ENCODE measurements at places on chromosomes 7 and 10.

DNA sequence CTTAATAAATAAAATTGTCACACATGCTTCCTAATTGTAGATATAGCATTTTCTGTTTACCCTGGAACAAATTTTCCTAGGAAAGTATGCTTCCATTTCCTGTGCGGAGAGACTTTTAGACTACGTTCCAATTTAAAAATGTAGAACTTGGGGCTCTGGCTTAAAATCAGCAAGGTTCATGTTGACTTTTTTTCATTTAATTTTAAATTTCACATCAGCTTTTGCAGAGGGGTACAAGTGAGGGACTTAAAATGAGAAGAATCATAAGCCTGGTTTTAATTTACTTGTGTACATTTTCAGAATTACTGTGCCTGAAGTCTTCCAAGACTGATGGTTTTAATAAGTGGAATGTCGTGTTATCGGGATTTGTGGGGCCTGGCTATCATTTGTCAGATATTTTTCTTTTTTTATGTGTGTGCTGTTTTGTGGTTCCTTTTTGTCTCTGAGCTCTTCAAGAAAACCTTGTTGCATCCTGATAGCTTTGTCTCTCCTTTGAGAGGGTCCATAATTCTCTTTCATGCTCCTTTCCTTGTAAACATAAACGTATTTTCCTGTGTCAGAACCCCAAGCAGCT lies 8.8 kb upstream of the ATRNL1 start:
- no peak for DNase-seq

GRCh38 chr10:25627606-25628005 lies 306.4 kb upstream of the MYO3A start:
- no peak for DNase-seq

DNA sequence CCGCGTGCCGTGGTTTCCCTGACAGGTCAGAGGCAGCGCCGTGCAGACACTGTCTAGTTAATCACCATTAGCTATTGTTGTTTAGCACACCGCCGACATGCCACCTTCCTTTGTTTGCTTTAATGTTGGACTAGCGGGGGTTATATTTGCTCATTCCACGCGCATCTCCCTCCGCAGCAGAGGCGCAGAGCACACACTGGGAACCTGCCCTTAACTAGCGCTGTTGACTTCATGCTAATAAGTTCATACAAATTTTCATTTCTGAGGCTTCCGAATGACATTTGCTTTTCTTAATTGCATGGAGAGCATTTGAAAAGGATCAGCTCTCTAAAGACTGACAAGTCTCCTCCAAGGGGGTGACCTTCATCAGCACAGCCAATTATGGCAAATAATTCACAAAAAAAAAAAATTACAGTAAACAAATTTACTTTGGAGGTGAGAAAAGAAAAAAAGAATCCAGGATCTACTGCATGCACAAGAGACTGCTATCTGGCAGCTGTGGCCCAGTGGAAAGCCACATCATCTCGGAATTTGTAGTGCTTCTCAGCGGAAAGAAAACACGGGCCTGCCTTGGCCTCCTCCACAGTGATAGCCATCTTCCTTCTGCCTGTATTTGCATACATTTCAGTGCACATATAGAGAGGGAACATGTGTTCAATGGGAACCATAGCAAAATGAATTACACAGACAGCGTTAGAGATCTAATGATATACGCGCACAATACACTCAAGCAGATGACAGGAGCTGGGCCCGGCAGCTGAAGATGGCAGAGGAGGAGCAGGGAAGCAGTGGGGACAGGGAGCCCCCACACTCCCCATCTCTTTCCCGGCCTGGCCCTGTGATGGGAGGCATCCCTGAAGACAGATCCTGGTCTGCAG lies 94.2 kb downstream of the EBF3 start:
- DNase-seq, result no peak

DNA sequence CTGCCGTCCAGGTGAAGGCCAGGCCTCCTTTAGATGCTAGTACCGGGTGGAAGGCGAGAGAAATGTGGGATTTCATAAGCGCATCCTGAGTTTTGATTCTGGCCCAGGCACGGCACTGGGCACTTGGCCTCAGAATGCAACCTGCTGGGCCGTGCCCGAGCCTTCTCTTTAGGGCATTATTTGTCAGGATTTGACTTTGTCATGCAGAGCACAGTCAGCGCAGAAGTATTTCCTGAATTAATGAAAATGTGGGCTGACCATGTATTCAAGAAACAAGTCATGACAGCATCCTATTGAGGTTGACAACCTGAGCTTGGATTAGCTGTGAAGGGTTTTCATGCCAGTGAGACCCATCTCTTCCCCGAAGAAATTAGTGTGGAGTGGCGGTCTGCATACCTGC lies 34.4 kb downstream of the RCC1L start:
- DNase-seq, result no peak

DNA sequence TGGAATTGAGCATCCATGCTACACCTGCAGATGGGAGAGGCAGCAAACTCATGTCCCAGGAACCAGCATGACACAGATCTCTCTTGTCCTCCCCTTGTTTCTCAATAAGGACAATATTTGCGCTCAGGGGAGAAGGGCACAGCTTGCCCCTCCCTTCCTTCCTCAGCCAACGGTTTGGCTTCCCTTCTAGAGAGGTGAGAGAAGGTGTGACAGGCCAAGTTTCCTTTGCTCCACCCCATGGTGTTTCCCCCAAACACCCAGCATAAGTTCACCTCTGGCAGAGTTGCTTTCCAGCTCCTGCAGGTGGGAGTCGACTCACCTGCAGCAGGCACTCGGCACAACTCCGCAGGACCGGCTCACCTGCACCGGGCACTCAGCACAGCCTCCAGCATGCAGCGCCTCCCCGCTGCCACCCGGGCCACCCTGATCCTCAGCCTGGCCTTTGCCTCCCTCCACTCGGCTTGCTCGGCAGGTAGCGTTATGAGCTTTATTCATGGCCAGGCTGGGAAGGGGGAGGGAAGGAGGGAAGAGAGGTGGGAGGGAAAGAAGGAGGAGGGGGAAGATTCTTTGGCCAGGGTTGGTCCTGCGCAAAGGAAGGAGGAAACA lies at the start of the genes ATP6V0A4 and TMEM213:
TSS of gene ATP6V0A4 (minus strand) at position 482 of the 606 bp plus-strand sequence. CDS start 26,949 bp downstream, outside the sequence.
TSS of gene TMEM213 (plus strand) at position 280 of the 606 bp plus-strand sequence. CDS start at position 391, 111 bp downstream.
- DNase-seq, result no peak

DNA sequence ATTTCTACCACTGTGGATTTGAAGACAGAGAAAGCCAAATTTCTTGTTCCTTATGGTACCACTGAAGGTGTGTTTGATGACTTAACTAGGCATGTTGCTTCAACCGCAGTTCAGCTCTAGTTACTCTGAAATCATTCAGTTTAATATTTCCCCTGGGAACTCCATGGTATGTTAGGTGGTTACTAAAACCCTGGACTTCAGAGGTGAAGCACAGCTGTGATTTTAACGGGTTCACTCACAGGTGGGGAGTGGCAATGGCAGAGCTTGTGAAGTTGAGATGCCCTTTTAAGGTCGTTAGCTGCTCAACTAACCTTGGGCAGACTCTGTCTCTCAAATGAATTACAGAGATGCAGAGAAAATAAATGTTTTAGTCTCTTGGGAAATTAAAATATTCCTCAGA lies 163.6 kb upstream of the PHYHIPL start:
- no peak for DNase-seq

DNA sequence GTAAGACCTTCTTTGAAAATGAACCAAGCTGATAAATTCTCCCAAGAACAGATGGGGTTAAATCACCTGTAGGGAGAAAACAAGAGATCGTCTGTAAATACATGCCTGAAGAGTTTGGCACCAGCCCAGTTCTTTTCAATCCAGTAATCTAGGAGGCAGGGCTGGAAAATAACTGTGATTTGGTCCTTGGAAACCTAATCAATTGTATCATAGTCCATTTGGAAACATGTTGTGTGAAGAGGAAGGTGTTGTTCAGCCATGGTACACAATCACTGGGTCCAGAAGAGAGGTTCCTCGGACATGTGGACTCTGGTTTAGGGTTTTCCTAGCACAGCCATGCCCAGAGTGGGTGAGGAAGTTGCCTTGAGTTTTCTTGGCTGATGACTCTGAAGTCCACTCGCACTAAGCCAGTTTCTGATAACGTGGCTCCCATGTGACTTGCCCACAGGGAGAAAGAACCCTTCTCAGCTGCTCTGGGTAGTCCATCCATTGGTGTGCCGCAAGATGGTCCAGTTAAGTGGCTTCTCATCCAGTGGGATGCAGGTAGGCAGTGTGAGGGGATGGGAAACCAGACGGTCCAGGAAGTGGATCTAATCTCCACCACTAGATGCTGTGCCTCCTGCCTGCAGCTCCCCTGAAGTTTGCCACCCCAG lies 5.1 kb downstream of the BLNK start:
- DNase-seq, result no peak

GRCh38 chr7:27192546-27193334 lies 7.2 kb downstream of the HOXA13 start:
- DNase-seq, result no peak

- DNase-seq, result no peak
These were observed 55.6 kb upstream of the BET1 start for GRCh38 chr7:94059746-94060145.

- DNase-seq, result no peak
These were observed 27.1 kb downstream of the DAGLB start for GRCh38 chr7:6420680-6421079.

- no peak for DNase-seq
These were observed 59.2 kb downstream of the WIPF3 start for GRCh38 chr7:29865526-29865925.

DNA sequence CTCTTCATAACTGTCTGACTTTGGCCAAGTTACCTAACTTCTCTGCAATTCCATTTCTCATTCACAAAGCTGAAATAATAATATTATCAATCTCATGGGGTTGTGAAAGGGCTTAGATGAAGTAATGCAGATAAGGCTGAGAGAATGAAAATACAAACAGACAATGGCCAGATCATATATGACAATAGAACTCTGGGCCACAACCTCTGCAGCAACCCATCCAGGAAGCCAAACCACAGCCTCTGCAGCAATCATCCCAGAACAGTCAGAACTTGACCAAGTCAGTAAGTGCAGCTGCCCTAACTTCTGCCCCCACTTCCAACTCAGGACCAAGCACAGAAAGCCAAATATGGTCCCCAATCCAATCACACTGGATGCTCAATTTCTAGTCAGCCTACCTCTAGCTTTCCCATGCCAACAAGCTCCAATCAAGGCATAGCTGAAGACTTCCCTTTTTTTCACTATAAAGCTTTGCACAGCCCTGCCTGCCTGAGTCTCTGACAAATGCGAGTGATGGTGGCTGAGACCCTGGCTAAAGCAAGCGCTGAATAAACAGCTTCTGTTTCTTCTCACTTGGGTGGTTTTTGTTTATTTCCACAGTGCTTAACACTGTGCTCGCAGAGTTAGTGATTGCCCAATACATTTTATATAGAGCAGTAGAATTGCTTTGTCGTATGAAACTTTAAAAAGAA lies 34.8 kb upstream of the TNPO3 start:
- DNase-seq, result no peak

GRCh38 chr10:43244783-43245182 lies 22.1 kb downstream of the RASGEF1A start:
- DNase-seq, result no peak

DNA sequence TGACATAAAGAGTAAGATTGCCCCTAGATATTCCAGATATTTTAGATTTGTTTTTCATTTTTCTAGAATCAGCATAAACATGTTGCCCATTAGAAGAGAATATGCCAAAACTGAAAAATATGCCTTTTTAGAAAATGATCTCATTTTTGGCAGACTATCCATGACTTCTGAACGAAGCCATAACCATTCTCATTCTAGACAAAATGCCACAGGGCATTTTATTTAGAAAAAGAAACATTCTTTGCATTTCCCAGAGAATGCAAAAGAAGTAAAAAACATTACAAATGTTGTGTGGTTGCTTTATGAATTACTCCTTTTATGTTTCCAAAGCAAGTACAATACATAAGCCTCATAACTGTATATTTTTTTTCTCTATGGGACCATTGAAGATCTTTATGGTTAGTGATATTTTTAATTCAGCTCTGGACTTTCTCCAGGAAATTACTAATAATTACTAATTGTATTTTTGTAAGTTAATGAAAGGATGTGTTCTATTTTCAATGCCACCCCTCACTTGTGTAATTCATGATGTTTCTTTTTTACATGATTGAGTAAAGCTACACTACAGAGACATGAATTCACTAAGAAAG lies 109.6 kb upstream of the SEM1 start:
- no peak for DNase-seq

DNA sequence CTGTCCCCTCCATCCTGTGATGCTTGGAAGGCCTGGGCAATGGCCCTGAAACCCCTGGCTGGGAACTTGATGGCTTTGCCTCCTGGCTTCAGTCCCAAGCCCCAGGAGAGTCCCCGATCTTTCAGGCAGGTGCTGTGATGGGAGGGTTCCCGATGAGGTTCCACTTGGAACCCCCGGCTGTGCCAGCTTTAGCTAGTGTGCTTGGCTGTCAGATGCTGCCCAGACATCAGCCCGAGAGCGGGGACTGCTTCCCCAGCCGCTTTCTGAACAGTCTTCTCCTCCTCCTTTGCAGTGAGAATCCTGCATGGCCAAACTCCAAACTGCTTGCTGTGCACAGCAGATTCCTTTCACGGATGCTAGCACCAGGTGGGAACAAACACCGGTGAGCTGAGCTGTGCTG lies 58.1 kb downstream of the PKD1L1 start:
- no peak for DNase-seq

DNA sequence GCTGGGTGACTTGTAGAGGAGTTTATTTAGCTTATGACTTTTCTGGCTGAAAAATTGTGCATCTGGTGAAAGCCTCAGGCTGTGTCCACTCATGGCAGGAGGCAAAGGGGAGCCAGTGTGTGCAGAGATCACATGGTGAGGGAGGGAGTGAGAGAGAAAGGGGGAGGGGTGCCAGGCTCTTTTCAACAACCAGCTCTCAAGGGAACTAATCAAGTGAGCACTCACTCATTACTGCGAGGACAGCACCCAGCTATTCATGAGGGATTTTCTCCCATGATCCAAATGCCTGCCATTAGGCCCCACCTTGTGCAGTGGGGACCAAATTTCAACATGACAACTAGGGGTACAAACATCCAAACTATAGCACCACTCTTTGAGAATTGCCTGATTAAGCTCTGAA lies 590.2 kb downstream of the MAGI2 start:
- DNase-seq, result no peak

- DNase-seq, result no peak
These were observed 448.2 kb upstream of the FOXK1 start for GRCh38 chr7:4233621-4234497.

DNA sequence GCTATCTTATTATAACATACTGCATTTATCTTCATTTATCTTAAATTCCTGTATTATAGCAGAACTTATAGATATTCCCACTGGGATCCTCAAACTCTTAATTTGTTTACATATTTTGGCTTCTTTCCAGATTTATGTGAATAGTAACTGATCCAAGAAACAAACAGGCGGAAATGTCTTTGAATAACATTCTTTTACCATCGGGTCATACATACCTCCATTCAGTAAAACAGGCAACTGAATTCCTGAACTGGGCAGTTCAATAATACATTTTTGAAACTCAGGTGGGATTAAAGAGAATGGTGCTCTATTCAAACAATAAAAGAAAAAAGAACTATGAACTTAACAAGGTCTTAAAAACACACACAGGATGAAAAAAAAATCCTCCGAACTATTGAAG lies 337.4 kb downstream of the CRPPA start:
- DNase-seq, result no peak

All from activated CD4-positive, alpha-beta T cell treated with anti-CD3 and anti-CD28 coated beads, Interleukin-2, amount 50 U/mL, for 4 hours (primary cell).